ENCODE measurements at places on chromosomes 6 and 20.

- no peak for DNase-seq
Measured at GRCh38 chr20:24987873-24988835, 4.4 kb downstream of the APMAP start.

DNA sequence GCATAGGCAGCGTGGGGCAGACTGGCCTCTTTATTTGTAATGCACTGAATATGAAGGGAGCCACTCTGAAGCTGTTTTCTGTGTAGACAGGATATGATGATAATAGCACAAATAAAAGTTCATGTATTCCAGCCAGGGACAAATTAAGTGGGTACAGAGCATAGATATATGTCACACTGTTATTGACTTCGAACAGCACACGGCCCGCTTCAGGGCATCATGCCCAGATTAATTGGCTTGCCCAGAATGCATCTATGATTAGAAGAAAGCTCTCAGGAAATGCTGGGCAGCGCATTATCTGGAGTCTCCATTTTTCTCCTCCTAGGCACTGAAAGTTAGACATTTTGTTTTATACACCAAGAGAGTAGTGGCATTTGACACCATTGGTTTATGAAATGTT, 26.3 kb upstream of the SASH1 start:
- DNase-seq = no peak

DNA sequence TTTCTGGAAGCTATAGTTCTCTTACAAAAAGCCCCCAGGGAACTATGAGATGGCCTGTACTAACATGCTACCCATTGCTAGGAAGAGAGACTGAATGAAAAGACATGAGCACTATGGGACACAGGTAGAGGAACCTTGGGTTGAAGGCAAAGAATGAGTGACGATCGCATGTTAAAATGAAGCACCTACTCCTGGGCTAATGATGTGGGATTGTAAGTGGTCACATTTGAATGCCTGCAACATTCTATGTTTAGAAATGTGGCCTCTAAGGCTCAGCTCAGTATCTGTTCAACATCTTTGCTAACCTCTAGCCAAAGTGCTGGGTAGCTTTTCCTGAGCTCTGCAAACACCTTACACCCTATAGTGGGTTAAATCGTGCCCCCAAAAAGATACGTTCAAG, 5.2 kb upstream of the ZC3H12D start:
- DNase-seq = no peak

- DNase-seq = peak; percentile 97
Measured at GRCh38 chr6:4313044-4313686, 177.8 kb upstream of the ECI2 start.

DNA sequence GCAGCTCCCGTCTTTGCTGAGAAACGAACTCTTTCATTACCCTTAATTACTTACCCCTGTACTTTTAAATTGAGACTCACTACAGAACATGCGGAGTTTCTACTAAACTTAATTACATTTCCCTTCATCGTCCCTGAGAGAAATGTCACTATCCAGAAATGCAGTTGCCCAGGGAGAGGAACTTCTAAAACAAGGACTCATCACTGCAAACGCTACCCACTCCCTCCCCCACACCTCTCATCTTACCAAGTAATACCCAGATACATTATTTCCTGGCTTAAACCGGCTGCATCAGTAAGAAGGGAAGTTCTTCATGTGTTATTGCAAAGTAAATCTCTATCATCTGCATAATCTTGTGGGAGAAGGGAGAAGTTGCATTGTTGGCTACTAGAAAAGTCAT, 138.3 kb downstream of the IPCEF1 start:
- DNase-seq = no peak

GRCh38 chr6:170086639-170087420, 204.0 kb downstream of the DLL1 start:
- DNase-seq = no peak

DNA sequence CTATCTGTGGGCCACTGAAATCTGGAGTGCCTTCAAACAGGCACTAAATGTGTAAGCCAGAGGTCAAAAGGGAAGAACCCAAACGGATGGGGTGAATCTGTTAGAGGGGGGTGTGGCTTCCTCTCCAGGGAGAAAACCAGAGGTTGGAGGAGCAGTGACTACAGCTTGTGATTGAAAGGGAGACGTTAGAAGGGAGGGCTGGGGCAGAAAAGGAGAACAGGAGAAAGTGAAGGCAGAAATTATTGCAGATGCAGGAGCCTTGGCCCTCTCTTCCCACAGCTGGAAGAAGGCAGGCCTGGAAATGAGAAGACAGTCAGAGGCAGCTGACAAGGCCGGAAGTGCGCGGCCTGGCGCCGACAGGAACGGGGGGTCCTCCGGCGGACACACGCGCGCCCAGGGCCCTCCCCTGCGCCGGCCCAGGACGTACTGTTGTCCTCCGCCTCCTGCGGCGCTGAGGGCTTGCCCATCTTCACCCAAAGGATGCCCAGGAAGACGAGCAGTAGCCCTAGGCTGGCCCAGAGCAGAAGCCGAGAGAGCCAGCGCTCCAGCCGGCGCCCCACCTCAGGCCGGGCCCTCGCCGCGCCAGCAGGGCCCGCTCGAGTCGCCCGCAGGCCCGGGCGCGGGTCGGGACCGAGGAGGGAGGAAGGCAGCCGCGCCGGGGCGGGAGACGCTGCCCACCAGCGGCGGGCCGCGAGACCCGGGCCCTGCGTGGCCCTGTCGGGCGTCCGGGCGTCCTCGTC, 806 bp downstream of the LEMD2 start:
- DNase-seq = peak; percentile 86

- no peak for DNase-seq
Measured at GRCh38 chr6:157454762-157455714, 74.0 kb downstream of the ZDHHC14 start.

DNA sequence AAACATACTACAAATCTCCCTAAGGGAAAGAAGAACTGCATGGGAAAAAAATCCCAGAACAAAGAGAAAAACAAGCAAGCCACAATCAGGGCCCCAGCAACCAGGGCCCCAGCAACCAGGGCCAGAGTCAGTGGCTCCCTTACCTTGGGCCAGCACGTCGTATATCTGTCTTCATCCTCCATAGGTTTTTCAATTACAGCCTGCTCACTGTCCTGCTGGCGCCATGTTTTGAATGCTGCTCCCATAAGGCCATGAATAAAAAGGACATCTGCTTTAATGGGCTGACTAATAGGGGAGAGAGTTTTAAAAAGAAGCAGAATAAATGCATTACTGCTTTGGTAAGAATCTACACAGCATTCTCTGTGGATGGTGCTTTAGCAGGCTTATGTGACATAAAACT, 49.2 kb downstream of the SERAC1 start:
- no peak for DNase-seq

- DNase-seq = no peak
Measured at GRCh38 chr6:53109612-53110011, 39.0 kb downstream of the GCM1 start.

DNA sequence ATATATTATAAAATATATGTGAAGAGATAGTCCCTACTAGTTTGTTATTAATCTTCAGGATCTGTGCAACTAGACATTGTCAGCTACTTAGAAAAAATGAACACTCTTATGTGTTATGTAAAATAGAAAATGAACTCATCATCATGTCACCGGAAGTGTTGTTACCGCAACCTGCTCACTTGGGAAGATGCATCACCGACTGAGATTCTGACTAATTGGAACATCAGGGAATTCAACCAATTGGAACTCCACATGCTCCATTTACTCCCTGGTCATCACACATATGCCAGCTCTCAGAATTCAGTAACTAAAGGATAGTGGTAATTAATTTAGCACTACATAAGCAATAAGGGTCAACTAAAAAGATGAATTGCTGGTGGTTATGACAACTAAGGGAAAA, 16.7 kb upstream of the B3GAT2 start:
- DNase-seq = peak; percentile 9

GRCh38 chr6:97469451-97469850, 186.4 kb upstream of the MMS22L start:
- no peak for DNase-seq

DNA sequence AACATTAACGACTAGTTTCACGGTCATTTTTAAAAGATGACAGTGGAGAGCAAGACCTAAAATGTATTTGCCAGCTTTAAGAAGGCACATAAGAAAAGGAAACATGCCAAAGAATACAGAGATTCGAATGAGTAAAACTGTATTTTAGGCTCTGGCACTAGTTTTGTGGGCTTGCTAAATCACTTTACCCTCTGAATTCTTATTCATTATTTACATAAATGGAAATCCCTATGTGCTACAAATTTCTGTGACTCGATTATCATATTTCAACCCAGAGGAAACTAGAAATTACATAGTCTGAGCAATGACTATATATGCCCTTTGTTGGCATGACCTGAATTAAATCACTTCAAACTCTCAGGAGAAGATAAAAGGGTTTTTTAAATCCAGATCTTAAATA, 441.7 kb upstream of the RNF217 start:
- DNase-seq = no peak

- no peak for DNase-seq
Measured at GRCh38 chr20:58492074-58492718, 23.0 kb downstream of the APCDD1L start.

GRCh38 chr6:63936399-63936798, 300.8 kb downstream of the PHF3 start:
- no peak for DNase-seq

GRCh38 chr6:97361286-97361685, 78.3 kb upstream of the MMS22L start:
- DNase-seq = peak; percentile 3

- DNase-seq = no peak
Measured at GRCh38 chr6:45591306-45591705, 213.6 kb upstream of the SUPT3H start.

DNA sequence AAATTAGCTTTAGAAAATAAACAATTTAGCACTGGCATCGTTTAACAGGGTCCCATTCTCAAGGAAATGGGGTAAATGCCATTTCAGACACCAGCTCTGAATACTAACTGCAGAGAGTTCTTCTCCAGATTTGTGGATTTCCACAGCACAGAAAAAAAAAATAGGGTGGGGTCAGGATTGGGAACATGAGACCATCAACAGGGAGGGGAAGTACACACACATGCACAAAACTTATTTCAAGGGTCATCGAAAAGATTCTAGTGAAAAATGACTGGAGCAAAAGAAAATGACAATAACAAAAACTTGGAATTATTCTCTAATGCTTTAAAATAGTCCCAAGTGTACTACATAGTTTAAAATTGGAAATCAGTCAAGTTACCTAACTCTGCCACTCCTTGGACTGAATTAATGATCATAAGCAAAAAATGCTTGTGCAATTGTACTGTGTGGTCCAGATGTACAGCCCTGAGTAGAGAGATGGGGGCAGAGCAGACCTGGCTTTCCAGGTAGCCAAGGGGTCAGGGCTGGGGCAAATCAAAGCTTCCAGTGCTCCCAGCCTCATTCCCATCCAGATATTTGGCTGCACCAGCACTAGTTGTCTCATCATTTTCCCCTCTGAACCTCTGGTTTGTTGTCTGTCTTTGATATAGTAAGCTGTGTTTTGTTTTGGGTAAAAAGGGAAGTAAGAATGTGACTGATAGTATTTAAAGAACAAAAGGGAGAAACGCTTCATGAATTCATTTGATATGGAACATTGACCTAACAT, 152.4 kb downstream of the SOBP start:
- no peak for DNase-seq

DNA sequence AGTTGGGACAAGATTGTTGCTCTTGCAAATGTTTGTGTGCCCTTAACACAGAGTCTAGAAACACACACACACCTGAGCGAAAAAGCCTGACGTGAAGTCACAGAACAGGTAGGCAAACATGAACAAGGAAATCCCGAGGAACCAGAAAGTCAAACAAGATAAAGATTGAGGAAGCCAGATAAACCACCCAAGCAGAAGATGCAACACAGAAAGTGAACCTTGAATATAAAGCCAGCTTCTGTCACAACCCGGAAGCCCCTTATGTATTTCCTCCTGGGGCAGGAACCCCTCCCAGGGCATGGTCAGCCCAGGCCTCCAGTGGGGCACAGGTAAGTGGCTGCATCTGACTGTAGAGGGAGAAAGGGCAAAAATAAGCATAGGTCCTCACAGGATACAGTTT, 158.2 kb upstream of the SUPT3H start:
- no peak for DNase-seq

GRCh38 chr20:23928788-23929187, 49.2 kb upstream of the CST5 start:
- no peak for DNase-seq

DNA sequence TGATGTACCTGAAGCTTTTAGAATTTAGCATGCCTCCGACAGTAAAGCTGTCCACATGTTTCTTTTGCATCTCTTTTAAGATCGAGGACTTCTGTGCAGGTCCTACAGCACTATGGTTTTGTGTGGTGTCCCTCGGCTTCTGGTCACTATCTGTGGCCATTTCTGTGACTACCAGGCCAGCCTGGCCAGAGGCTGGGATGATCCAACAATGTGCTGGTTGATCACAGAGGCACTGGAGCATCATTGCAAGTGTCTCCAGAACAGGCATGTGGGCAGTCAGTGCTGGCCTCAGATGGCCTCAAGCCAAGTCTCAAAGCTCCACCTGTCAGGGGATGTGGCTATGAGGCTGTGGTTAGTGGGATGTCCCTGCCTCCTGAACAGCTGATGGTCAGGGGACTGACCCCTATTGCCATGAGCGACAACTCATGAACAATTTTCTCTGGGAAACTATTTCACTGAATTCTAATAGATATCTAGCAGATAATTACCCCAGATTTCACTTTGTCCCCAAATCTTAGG, 136.6 kb downstream of the SYNDIG1 start:
- no peak for DNase-seq

DNA sequence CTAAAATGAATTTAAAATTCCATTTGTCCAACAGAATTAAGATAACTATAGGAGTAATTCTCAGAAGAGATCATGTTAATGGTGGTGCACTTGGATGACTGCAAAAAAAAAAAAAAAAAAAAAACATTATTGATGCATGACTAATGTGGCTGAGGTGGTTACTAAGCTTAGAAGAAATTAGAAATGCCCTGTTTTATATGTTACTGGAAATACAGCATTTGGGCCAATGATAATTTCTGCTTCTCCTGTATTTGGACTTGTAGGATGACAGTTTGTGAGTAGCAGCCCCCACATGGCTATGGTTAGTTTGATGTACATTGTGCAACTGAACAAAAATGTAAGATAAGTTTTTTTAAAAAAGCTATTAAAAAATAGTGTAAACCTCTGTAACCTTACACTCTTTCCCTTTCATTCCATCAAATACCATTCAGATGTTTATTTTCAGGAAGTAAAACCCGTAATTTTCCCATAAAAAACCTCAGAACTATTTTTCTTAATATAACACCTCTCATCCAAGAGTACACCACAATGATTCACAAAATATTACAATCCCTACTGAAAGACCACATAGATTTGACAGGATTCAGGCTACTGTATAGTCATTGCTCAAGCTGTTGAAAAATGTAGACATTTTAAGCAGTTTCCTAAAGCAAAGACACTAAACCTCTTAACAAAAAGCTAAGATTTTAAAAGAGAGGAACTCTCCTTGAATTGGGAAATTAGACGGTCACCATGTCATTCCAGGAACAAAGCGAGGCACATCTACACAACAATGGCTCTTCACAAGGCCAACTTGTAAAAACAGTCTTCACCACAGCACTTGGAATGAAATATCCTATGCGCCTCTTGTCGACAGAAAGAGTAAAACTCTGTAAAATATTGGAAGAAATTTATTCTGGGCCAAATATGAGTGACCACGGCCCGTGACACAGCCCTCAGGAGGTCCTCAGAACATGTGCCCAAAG, 83.0 kb downstream of the WDR27 start:
- DNase-seq = peak; percentile 98
